KG1 (cell line): ENCODE measurements at places on chromosomes 2 and 18.

GRCh38 chr2:240166761-240167587, 26.5 kb upstream of the OTOS start:
- DNase-seq: no peak

DNA sequence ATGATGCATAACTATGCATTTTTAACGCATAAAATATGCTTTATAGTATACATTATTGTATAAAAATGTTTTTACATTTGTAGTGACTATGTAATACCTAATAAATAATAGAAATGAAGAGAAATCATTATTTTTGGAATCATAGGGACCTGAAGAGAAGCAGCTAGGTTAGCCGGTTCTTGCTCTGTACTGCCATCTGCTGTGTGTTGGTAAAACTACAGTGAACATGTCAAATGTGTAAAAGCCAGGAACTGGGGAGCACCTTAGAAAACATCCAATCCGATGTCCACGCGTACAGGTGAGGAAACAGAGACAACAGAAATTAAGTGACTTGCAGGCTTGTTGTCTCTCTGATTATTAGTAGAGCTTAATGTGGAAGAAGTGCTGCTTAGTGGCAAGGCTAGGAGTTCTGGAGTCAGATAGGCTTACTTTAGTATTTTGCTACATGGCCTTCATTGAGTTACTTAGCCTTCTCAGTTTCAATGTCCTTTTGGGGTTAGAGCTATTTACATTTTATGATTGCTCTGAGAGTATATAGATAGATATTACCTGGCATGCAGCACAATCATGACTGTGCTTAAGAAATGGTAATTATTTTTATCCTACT, 386.5 kb downstream of the DLGAP1 start:
- DNase-seq: no peak

GRCh38 chr2:677959-678550, 849 bp upstream of the TMEM18 start:
- peak; percentile 34 for DNase-seq

DNA sequence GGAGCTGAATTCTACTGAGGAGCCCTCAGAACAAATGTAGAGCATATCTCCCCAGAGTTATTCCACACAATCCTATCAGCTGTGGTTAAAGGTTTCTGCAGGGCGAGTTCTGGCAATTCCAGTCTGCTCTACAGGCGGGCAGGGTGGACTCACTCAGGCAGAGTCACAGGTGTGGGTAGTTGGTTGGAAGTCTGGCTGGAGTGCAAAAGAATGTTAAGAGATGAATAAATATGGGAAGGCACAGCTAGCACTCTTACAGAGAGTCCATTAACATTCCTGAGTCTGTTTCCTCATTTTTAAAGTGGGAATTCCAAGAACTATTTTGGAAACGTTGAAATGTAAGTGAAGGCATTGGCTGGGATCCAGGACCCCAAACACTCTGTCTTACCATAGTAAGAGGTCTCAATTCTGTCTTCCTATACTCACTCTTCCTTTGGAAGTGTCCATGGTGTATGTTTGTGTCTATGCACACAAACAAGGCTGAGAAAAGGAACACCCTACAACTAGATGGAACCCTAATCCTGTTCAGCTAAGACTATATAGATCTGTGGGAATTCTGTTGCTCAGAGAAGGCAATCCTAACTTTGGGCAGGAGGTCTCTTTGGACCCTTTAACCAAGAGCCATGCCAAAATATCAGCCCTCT, 63.3 kb upstream of the AQP4 start:
- DNase-seq: no peak

- DNase-seq: no peak
Observed at GRCh38 chr2:23036629-23037028, 348.4 kb upstream of the KLHL29 start.

- no peak for DNase-seq
Observed at GRCh38 chr18:24199372-24199962, 60.6 kb downstream of the CABYR start.
